ENCODE measurements at places on chromosomes 4 and X.

DNA sequence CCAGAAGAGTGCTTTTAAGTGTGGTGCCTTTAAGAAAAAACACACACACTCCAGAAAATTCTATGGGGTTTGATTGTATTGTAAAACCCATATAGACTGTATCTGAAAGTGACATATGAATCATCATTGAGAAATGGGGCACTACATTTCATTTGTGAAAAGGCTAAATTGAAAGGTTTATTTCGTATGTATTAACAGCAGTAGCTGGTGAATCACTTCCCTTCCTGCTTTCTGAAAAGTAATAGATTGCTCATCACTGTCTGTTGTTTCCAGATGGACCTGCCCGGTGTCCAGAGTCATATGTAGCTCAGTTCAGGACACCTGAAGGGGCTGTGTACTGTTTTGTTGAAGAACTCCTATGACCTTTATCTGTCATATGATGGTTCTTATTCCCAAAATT is 28.1 kb upstream of the HPRT1 start:
- no peak for DNase-seq

- DNase-seq = no peak
Measured at GRCh38 chr4:105193536-105193935, 46.9 kb downstream of the TET2 start.

DNA sequence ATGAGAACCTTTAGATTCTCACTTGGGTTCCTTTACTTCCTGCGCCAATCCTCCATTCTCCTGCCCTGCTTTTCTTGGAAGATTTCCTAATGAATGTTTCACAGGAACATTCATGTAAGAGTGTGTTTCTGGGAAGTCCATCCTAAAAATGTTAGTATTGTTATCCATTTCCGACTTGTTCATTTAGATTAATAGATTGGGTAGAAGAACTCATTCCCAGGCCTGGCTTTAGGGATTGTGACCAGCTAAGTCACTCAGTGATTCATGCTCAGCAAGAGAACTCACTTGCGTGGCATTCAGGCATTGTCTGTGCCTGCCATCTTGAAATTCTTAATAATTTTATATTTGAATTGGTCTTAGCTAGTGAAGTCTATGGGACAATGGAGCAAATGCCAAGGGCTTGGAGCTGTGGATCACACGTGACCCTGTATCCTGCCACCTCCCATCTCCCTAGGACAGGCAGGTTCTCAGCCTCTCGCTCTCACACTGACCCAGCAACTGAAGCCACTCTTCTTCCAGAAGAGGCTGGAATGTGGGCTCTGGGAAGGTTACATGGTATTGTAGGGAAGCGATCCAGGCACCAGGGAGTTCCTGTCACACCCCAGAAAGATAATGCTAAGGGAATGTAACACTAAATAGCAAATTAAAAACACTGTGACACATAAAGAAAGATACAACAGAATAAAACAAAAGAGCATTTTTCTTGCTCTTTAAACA is 562.1 kb downstream of the TMA16 start:
- no peak for DNase-seq

- DNase-seq = no peak
Measured at GRCh38 chr4:182494103-182494502, 250.9 kb downstream of the TENM3 start.

DNA sequence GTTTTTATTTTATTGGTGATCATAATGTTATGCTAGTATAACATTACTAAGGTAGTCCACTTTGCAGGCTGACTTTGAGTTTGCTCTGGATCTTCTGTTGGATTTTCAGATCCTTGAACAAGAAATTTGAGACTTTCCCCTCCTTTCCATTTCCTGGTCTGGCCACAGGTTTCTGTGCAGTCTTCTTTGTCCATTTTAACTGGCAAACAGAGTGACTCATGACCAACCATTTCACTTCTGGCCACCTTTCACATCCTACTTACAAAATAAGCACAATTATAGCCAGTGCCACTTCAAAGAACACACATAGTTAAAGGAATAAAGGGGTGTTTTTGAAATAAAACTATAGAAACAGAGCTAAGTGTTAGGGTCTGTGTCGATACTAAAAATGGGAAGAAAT is 8.4 kb downstream of the ANK2 start:
- no peak for DNase-seq

DNA sequence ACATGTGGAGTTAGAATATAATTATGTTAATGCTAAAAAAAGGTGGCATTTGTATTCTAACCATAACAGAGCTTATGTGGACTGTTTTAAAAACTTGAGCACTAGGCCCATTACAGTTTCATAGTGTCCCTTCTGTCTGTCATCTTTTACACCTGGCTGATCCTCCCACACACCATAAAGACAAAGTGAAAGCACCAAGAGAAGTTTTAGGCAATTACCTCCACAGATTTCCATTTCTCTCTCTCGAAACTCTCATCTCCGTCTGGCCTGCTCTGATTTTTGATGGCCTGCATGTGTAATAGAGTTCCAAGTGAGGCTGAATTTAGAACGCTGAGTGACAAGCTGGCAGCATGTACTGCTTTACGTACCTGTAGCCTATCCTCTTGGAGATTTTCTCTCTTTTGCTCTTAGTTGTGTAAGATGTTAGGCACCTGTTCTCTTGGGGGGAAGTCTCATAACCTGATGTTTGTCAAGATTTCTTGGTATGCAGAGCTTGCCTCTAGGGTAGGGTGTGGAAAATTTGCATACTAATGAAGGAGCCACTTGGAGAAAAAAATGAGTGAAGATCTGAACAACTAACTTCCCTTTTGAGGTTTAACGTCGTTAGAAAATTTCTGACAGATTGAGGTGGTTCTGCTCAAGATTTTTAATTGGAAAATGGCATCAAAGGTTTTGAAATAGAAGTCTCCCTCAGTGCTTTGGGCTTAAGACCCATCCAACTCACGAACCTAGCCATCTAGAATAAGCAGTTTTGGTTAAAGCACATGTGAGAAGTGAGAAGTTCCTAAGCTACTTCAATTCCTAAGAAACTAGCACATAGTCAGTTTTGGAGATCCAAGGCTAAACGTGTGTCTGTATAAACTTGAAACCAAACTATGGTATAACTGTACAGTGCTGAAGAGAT is 57.6 kb upstream of the RAP1GDS1 start:
- no peak for DNase-seq

- no peak for DNase-seq
Measured at GRCh38 chr4:78369679-78370078, 181.9 kb upstream of the ANXA3 start.

DNA sequence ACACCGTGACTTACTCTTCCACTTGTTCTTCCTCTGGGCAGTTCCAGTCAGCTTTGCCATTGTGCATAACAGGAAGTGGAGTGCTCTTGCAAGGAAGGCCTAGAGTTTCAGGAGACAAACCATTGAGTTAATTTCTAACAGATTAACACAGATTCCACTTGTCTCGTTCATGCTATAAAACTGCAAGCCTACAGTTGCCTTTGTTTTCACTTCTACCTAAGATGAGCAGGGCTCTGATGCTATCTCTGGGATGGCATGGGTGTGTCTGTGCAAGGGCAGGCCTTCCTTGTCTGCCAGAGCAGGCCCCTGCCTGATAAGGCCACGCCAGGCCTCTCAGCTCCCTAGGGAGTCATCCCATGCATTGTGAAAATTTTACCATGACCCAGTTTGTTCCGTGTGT is 67.7 kb upstream of the PGRMC2 start:
- DNase-seq = no peak

GRCh38 chr4:5045097-5045496 is 6.2 kb upstream of the STK32B start:
- no peak for DNase-seq

DNA sequence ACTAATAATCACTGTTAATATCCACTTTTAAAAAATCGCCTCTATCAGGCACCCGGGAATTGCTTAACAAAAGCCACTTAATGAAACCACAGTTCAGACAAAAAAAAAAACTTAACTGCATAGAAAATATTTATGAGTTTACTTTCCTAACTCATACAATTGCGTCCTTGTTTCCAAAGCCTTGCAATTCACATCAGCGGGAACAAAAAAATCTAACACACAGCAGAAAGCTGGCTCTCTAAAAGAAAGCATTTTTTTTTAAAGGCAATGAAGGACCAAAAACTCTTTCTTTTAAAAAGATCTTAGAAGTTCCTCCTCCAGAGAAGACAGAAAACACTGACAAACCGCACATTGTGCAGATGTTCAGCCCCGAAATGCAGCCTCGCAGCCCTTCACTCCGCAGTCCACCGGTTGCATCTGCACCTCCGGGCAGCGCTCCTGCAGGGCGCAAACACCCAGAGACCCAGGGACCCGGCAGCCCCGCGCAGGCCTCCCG is 812 bp downstream of the FAT1 start:
- no peak for DNase-seq

DNA sequence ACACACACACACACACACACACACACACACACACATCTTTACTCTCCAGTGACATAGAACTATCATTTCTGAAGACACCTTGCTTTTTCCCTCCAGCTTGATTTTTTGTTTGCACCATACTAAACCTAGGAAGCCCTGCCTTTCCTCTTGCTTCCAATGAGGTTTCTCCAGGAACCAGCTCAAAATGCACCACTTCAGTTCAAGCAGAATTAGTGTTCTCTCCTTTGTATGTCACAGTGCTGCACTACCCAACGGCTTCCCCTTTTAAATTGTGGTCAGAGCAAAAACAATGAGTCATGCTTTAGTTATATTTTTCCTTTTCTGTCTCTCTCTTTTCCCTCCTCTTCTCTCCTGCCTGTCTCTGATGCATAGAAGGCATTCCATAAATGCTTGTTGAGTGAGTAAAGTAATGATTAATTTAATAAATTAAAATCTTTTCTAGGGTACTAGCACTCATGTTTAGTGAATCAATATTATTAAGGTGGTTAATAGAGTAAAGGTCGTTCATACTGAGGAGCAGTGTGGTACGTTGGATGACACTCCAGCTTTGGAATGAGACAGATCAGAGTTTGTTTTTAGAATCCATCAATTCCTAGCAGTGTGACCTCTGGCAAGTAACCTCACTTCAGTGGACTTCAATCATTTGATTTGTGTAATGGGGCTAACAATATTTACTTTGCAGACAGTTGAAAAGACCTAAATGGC is 5.9 kb downstream of the RTL3 start:
- no peak for DNase-seq

GRCh38 chrX:21831496-21831895 is 7.9 kb upstream of the MBTPS2 start:
- DNase-seq = no peak

GRCh38 chr4:67550857-67551256 is 5.6 kb upstream of the CENPC start:
- no peak for DNase-seq

GRCh38 chrX:107629540-107629909 is 1.2 kb downstream of the PRPS1 start:
- DNase-seq = no peak

Data from stimulated activated naive CD8-positive, alpha-beta T cell treated with anti-CD3 and anti-CD28 coated beads, Interleukin-15, Interleukin-2, amounts not matched to agents 100 U/mL and 50 U/mL, for 24 hours (primary cell).